Right forelimb (tissue), 1 donor: ENCODE measurements at places on chromosomes 3 and 15.

DNA sequence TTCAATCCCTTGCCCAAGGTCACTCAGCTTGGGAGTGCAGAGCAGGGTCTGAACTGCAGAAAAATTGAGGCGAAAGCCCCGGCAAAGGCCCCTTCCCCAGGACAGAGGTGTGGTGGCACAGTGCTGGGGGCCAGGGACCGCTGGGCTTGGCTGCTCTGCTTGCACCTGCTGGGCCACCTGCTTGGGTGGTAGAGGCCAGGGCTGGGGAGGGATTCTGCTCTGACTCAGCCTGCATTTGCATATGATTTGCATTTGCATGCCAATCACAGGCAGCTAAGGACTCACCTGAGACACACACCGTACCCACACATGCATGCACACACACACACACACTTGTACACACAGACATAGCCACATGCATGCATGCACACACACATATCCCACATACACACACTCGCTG, 9.9 kb downstream of the GRM2 start:
- no peak for DNase-seq

DNA sequence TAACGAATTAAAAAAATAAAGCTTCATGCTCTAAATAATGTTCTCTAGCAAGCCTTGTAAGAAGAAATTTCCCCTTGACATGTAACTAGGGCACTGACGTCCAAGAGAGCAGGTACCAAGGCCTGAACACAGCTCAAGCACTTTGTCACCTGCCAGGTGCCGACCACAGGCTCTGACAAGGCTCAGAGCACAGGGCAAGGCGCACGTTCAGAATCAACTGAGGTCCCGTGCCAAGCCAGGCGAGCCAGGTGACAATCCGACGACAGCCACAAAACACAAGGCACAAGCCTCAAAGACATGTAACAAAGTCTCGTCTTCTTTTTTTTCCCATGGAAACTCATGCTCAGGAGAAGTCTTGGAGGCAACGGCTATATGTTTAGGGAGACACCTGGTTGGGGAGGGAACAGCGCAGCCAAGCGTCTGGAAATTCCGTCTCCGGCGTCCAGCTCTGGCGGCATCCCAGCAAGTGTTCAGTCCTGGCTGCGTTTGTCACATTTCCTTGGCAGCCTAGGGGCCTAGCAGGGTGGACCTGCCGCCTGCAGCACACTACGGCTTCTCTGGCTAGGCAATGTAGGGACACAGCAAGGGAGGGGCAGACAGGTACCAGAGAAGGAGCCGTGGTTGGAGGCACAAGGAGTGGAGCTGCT, 76.7 kb downstream of the ADAMTS17 start:
- no peak for DNase-seq

DNA sequence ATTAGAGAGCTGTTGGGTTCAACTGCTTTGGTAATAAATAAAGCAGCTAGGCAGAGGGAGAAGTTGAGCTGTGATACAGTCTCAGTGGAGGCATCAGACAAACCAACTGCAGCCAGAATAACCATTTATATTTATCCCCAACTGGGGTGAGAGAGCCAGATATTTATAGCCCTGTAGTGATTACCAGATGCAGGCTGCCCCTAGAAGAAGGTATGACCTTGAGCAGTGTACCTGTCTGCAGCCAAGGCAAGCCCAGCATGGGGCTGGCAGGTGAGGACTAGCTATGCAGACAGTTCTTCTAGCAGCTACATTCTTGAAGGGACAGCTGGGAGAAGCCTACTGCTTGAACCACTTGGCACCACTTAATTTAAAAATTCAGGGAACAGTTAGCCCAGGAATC, 144.4 kb upstream of the EPHA3 start:
- DNase-seq = no peak

- DNase-seq = no peak
These were observed 2.5 kb downstream of the IL1RAP start for GRCh38 chr3:190516416-190516815.

DNA sequence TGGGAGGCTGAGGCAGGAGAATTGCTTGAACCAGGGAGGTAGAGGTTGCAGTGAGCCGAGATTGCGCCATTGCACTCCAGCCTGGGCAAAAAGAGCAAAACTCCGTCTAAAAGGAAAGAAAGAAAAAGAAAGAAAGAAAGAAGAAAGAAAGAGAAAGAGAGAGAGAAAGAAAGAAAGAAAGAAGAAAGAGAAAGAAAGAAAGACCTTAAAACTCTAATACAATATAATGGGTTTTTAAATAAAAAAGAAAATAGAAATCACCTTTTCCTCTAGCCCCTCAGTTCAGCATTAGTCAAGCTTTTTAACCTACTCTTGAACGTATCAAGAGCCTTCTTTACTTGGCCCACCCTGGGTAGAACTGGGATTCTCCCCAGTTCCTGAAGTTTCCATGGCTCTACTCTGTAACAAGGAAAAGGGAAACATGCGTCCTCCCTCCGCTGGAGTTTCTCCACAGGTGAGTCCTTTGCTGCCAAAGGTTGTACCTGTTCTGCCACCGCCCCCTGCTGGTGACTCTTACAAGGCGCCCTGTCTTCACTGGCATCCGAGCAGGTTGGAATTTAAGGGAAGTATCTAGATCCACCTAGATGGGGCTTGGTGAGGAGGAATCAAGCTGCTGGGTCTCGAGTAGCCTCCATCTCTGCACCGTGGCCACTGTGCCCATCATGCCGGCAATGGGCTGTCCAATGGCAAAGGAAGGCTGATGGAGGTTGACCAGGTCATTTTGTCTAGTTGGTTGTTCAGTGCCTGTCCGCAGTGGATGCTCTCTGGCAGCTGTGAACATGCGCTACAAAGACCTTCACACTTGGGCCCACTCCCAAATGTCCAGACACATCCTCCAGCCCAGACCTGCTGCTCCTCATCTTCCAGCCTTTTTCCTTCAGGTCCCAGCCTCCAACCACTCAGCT, 20.6 kb upstream of the EPHB3 start:
- DNase-seq = peak; percentile 67

- no peak for DNase-seq
These were observed 238.2 kb downstream of the GREM1 start for GRCh38 chr15:32956006-32956405.

- DNase-seq = no peak
These were observed 25.2 kb downstream of the TSEN2 start for GRCh38 chr3:12509466-12509865.

DNA sequence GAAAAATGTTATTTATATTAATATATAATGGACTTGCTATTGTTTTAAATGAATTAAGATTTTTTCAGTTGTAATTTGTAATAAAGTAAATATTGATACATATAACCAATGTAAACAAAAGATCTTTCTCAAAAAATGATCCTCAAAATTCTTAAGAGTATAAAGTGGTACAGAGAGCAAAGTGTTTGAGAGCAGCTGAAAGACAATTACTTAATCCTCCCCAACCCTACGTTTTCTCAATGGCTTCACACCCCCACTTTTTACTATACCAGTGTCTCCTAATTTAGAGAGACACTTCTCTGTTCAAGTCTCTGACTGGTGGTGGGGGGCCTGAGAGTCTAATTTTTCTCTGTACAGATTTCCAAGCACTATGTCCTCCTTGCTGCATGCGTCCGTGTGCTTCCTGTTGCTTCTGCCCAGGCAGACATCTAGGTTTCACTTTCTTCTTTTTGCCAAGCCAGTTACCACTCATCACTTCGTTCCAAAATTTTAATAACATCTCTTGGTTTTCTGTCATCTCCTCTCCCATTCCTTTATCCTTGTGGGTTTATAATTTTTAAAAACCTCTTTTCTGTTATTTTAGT, 276.3 kb upstream of the DNAJC19 start:
- DNase-seq = no peak

DNA sequence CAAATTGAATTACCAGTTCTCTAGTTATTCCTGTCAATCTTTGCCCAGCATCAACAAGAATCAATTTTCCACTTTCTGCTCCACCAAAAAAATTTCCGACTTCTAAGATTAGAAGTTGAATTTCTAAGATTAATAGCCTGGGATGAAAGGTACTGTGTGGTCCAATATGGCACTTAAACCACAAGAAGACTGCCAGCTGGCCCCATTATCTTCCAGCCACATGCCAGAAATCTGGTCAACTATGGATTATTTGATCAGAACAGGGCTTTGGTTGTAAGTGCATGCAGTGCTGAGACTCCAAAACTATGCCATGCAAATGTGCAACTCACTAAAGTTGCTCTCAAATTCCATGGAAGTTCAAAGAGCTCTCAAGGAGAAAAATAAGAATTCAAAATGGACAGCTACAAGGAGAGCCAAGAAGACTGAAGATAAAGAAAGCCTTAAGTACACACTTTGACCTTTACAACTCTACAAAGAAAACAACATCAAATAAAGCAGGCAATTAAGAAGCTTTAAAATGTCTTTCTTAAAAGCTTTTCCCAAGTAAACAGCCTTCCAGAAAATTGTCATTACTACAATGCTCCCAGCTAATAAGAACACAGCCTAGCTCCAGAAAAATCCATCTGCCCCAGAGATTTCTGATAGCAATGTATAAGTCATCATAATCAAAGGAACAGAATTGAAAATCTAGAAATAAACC, 64.2 kb downstream of the ST3GAL6 start:
- DNase-seq = no peak

DNA sequence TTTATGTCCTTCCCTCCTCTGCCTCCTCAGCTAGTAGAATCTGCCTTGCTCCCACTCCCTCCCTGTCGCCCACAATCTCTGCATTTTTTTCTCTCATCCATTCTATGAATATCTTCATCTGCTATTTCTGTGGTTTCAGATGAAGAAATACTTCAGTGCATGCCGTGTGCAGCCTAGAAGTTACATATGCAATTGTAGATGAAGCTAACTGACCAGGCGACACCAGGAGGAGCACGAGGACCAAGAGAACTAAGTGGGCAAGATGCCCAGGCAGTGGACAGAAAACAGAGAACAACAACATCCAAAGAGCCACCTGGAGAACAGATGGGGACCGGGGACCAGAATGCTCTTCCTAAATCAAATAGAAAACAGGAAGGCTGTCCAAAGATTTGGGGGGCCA, 121.4 kb upstream of the ATP11B start:
- no peak for DNase-seq

- DNase-seq = peak; percentile 59
These were observed 126.7 kb downstream of the UACA start for GRCh38 chr15:70636540-70637165.

DNA sequence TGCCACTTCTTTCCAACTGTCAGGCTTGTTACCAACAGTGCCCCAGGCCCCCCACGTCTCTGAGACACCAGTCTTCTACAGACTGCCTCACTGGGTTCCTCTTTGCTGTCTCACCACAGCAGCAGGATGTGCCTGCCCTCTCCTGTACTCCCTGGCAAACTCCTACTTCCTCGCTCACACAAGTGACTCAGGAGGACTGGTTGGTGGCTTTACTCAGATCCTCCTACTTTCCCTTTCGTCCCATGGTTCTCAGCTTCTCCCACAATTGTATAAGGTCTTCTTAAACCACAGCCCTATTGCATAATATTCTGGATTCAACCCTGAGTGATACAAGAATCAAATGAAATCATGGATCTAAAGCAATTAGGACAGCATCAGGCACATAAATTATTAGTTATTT, 246.6 kb upstream of the PROK2 start:
- DNase-seq = no peak

GRCh38 chr15:47991357-47991756, 129.4 kb upstream of the SLC24A5 start:
- no peak for DNase-seq

DNA sequence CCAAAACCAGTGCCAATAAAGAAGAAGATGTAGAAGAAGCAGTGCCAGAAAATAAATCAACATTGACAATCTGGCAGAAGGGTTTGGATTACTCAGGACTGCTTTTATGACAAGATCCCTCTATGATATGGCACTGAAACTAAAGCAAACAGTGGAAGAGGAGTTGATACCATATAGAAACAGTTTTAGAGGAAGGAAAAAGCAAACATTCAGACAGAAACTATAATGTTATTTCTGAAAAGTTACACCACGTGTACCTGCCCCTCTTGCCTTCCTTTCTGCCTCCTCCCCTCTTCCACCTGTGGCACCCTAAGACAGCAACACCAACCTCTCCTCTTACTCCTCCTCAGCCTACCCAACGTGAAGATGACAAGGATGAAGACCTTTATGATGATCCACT, 63.0 kb downstream of the SFMBT1 start:
- DNase-seq = no peak

- DNase-seq = no peak
These were observed 8.2 kb downstream of the LARP6 start for GRCh38 chr15:70845602-70846360.

DNA sequence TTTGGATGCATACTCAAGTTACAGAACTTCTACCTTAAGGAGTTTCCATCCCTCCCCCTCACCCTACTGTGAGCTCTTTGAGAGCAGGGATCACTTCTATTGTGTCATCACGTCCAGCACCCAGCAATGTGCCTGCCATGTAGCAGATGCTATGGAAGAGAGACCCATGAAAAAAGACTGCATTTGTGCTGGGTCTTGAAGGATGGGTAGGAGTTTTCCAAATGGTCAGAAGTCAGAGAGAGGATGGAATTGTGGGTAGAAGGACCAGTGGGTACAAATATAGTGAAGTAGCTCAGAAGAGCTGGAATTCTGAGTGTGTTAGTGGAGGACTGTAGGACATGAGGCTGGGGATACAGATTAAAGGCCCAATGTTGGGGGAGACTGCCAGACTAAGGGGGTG, 141.7 kb downstream of the SRGAP3 start:
- no peak for DNase-seq

DNA sequence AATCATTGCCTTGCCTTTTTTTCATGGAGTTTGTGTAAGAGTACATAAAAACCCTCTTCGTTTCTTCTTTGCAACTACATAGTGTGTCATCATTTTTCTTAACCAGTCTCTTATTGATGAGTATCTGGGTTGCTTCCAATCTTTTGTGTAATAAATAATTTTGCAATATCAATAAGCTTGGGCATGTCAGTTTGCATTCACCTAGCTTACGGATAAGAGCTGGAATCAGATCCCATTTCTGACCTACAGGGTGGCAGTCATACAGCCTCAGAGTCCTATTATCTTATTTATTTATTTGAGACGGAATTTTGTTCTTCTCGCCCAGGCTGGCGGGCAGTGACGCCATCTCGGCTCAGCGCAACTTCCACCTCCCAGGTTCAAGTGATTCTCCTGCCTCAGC, 18.3 kb downstream of the ANP32A start:
- DNase-seq = no peak

DNA sequence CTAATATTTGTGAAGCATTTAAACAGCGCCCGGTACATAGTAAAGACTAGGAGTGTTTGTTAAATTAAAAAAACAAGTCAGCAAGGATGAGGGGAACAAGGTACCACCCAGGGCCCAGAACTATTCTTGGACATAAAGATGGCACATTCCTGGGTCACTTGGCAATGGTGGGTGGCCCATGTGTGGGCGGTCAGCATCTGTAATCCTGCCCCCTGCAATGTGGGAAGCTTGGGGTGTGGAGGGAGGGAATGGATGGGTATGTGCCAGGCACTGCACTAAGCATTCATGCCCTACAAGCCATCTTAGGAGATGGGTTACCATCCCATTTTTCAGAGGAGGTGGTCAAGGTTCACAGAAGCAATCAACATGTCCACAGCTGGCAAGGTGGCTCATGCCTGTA, 7.3 kb upstream of the C15orf39 start:
- DNase-seq = no peak
